ENCODE measurements at places on chromosomes 11 and 22.

- DNase-seq, result no peak
These were observed 100.8 kb upstream of the B3GAT1 start for GRCh38 chr11:134512571-134513538.

DNA sequence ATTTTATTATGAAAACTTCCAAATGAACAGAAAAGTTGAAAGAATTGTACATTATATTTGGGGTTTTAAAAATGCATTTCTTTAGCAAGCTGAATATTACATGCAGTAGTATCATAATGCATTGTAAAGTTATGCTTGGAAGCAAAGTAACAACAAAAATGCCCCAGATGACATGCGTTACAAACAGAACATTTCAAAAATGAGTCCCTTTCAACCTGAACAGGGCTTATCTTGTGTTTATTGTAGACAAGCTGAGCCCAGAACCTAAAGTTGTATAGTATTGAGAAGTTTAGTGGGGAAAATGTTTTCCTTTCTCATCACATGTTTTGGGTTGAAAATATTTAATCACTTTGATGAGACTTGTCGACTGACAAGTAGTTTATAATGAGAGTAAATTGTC, 68.8 kb downstream of the CECR2 start:
- DNase-seq, result no peak

DNA sequence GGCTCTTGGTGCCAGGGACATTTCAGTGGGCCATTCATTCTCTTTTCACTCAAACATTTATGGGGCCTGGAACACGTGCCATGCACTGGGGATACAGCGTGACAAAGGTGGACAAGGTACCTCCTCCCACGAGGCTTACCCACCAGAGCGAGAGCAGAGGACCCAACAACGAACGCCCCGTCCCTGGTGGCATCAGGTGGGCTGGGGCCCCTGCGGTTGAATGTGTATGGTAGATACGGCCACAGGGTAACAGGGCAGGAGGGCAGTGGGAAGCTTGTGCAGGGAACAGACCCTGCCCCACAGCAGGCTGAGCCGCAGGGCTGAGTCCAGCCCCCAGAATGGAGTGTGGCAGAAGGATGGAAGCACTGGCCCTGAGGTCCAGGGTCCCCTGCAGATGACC, 81.1 kb downstream of the LRRC32 start:
- no peak for DNase-seq

DNA sequence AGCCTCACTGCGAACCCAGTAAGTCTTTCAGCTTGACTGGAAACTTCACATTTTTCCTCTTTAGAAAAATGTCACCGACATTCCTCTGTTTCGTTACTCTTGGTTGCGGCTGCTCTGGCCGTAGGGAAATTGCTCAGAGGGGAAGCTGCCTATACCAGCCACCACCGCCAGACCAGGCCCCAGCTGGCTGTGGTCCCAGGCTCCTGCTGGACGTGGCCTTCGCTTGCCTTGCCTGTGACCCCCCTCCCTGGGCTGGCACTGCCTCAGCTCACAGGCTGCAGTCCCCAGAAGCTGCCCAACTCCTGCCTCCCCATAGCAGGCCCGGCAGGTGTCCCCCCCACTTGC, 197.8 kb downstream of the MN1 start:
- DNase-seq, result no peak

DNA sequence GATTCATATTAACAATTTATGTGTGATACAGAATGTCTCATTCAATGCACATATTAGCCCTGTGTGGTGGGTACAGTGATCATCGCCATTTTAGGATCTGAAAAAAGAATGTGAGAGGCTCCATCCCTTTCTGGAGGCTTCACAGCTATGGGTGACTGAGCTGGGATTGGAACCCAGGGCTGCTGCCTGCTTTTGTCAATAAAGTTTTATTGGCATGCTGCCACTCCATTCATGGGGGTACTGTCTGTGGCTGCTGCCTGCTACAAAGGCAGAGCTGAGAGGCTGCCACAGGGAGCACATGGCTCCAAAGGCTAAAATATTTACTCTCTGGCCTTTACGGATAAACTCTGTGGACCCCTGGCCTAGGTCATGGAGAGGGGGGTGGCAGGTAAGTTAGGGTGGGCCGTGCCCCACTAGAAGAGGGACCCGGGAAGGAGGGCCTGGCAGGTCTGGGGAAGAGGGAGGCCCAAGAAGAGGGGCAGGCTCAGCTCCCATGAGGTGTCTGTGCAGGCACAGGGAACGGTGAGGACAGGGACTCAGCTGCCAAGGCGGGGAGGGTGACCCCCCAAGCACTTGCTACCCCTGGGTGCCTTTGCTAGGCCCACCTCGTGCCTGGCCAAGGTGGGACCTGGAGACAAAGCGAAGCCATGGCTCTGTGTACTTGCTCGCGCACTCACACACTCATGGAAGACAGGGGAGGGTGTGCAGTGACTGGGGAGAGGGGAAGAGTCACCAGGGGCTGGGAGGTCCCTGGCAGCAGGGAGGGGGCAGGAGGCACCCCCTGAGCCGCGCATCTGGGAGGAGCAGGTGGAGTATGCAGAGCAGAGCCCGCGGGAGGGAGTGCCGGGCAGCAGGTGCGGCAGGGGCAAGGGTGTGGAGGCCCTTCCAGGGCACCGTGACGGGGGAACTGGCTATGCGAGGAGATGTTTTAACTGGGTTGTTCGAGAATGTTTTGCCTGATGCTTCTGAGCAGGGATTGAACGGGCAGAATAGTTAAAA, 335.3 kb downstream of the CTTN start:
- no peak for DNase-seq

DNA sequence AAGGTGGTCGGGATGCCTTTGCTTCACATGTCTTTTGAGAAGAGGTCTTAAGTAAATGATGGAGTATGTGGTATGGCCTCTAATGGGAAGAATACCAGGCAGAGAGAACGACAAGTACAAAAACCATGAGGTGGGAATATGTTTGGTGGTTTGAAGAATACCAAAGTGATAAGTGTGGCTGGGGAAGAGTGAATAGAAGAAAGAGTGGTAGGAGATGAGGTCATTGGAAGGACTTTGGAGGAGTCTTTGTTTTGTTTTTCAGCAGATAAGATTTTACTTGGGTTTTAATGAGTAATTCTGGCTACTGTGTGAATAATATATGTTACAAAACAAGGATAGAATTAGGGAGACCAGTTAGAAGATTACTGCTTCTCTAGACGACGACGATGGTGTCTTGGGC, 515.4 kb downstream of the RAB38 start:
- DNase-seq, result no peak

DNA sequence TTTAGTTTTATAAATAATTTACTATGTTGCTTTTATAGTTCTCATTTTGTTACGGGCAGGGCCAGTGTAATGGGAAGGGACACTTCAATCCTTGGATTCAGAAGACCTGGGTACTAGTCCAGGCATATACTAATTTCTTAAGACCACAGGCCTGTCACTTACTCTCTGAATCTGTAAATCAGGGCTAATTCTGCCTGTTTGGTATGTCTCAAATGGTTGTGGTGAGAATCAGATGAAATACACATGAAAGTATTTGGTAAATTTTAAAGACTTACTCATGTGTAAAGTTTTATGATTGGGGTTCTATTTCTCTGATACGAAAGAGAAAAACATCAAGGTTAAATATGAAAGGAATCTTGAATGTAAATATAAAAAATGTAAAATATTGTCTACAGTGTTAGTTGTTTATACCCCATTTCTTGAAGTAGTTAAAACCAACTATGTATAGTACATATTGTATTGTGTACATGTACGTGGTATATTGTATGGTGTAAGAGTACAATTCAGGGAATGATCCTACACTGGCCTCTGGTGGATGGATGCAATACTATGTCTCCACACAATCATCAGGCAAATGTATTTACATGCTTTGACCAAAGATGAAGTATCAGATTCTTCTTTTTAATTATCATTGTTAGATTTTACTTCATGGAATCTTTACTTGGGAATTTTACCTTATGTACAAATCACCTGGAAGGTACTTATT, 24.5 kb upstream of the RAG2 start:
- DNase-seq, result no peak

- DNase-seq, result no peak
These were observed 288.3 kb upstream of the ANO3 start for GRCh38 chr11:26043665-26044064.

GRCh38 chr11:103997082-103997481, 39.4 kb upstream of the DDI1 start:
- DNase-seq, result no peak

GRCh38 chr11:132848336-132848735, 684.0 kb downstream of the OPCML start:
- DNase-seq, result no peak

GRCh38 chr11:75593286-75593915, 31.3 kb downstream of the SERPINH1 start:
- DNase-seq, result no peak

DNA sequence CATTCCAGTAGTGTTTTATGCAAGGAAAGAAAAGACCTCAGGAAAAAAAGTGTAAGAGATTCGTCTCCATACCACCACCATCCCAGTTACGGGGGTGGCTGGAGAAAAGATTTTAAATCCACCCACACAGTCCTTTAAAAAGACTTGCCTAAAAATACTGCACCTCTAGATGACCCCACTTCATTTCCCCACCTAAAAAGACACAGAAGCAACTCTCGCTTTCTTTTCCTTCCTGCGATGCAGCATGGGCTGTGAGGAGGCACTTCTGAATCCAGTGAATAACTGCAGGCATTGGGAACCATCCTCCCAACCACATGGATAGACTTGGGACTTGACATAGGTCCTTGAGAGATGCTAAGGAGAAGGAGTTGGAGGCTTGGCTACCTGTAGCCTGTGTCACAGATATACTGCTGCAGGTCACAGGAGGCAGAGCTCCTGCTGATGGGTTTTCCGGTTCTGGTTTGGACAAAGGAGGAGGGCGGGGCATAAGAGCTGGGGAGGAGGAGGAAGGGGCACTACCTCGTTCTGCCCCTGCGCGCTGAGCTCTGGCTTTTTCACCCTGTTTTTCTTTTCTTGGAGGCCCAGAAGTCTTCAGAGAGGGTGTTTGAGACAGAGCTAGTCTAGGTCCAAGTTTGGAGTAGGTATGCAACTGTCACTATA, 285.9 kb downstream of the NTM start:
- no peak for DNase-seq

DNA sequence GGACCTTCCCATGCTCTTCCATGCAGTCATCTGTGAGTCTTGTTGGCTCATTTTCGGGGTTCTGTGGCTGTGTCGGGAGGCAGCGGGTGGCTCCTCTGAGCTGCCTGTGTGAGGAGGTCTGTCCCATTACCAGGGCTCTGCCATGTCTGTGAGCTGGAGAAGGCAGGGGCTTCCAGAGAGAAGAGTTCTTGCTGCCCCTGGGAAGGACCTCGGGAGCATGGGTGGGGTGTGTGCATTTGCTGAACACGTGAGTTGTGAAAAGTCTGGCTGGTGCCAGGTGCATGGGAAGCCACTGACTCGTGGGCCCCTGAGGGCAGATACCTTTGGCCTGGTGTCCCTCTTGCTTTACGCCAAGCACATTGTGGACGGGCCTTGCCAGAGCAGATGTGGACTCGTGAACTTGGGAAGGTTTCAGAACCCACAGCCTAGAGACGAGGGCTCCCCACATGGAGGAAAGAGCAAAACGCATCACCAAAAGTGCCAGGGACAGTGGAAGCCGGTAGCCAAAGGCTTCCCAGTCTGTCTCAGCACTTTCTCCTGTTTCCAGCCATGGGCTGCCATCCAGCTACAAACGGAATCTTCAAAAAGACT, 1324.5 kb downstream of the BRD1 start:
- DNase-seq, result no peak

DNA sequence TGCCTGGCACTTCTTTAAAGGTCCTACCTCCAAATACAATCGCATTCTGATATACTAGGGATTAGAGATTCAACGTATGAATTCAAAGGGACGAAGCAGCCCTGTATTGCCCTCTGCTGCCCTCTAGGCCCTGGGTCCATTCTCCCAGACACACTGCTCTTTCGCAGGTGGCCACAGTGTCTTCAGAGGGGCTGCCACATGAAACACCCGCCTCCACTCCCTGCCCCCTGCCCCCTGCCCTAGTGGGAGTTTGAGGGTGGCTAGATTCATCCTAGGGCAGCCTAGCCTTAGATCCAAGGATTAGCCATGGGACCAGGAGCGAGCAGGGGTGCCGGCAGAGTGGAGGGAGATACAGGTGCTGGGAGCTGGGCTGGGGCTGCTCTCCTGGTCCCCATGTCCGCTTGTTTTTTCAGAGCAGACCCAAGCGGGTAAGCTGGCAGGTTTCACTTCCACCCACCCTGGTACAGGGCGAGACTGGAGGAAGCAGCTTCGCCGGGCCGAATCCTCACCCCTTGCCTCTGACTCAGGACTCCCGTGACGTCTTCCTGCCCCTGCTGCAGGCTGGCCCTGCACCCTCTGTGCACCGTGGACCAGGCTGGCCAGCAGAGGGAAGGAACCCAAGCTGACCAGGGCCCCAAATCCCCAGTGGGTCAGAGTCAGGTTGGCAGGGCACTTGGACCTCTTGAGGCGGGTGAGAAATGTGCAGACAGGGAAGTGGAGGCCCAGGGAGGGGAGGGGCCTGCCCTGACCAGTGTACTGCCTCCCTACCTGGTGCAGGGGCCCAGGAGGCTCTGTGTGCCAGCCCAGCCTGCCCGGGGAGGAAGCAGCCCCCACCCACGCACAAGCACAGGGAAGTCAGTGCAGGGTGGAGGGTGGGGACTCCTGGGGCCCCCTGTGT, 28.4 kb upstream of the HMOX1 start:
- peak; percentile 40 for DNase-seq

DNA sequence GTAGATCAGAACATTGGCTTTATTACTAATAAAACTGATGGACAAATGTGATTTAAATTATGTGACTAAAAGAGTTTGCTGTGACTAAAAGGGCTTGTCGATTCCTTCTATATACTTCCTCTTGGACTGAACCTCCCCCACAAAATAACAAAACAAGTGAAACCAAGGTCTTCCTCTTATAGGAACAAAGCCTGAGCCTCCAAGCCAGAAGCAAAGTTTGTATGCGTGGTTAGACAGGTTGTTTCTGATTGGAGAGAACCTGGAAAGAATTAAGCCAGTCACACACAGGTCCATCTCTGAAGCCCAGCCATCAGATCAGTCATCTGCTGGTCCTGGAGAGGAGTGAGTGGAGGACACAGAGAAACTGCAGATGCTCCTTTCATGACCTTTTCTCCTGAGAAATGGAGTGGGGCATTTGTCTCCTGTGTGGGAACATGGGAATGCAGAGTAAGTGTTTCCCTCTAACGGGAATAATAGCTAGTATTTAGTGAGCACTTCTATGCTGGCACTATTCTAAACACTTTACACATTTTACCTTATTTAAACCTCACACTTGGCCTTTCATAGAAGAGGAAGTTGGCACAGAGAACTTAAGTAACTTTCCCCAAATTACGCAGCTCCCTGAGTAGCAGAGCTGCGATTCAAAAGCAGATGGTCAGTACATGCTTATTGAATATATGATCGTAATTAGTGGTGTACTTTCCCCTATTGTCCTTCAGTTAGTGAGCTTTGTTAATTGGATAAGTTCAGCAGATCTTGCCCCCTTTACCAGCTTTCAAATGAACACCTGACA, 77.1 kb downstream of the UVRAG start:
- no peak for DNase-seq

- DNase-seq, result no peak
These were observed 5.6 kb upstream of the ZBED4 start for GRCh38 chr22:49847751-49848689.

DNA sequence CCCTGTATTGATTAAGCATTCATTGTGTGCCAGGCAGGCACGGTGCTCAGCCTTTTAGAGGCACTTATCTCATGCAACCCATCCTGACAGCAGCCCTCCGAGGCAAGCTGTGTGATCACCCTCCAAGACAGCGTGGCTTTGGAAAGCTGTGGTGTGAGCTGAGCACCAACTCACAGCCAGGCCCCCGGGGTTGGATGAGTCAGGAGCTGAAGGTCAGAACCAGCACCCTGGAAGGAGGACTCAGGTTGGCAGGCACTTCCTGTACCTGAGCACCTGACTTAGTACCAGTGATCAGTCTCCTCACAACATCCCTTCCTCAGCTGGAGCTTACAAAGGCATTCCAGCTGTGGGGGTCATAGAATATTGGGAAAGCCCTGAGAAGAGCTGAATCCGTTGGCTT, 9.0 kb downstream of the PATZ1 start:
- DNase-seq, result no peak
